ENCODE measurements at places on chromosomes 3 and 15.

DNA sequence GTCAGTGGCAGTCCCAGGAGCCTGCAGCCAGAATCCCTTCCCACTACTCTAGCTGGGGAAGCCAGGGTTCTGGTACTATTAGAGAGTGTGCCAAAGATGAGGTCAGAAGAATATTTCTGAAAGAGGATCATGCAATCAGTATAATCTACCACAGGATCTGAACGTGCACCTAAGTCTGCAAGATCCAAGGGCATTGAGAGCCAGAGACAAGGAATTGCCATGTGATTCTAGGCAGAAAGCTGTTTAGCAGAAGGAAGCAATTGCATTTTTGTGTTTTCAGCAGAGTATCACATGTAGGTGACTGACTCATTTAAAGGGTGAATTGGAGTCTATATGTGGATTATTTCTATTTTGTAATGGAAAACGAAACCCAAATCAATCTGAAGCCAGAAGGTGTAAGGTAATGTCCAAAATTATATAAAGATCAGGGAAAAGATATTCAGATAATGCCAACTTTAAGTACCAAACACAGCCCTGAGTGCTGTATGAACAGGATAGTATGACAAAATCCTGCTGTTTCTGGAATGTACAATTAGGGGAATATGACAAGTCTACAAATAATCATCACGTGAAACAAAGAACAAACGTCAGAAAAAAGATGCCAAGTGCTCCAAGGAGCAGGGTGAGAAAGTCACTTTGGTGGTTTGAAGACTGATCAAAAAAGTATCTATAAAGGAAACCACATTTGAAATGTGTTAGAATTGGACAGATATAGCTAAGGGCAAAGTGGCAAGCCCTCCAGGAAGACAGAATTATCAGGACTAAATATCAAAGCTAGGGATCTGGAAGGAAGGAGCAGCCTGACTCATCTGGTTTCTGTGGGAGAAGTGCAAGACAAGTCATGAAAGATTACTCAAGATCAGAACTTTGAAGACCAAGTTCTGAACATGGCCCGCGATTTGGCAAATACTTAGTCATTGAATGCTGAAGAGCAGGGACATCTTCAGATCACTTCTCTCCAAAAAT is 1036.6 kb downstream of the NTRK3 start:
- no peak for DNase-seq

GRCh38 chr15:33126559-33127290 is 67.8 kb downstream of the FMN1 start:
- DNase-seq = peak; percentile 65

GRCh38 chr3:100782906-100783305 is 73.6 kb downstream of the TFG start:
- DNase-seq = no peak

DNA sequence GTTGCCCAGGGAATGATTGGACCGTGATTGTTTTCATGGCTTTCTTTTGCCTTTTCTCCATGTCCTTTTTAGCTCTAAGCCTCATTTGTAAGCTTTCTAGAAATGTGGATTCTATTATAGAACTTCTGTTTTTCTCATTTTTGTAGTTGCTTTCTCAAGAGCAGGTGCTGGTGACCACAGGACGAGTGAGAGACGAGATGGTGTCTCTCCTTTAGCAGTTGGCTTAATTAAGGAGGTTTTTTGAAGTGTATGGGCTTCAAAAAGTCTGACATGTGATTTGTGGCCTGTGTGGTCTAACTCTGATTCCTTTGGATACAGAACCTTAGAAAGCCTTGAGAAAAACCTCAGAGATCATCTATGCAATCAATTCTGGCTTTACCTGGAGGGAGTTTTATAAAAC is 292.8 kb downstream of the LPP start:
- DNase-seq = no peak

DNA sequence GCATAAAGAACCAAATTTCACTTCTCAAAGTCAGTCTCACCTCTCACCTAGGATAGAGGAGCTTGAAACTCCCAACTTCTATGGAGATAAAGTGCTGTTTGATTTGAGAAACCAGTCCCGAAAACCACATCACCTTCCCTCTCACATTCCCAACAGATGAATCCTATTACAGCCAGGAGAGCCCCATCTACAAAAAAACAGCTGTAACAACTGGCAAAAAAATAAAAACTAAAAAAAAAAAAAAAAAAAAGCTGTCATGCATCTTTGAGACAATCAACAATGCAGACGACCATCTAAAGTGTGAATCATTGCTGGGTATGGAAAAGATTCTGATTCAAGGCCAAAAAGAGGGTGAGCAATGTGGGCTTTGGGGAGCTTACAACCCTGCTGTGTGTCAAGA is 23.8 kb downstream of the HOMER2 start:
- DNase-seq = no peak

DNA sequence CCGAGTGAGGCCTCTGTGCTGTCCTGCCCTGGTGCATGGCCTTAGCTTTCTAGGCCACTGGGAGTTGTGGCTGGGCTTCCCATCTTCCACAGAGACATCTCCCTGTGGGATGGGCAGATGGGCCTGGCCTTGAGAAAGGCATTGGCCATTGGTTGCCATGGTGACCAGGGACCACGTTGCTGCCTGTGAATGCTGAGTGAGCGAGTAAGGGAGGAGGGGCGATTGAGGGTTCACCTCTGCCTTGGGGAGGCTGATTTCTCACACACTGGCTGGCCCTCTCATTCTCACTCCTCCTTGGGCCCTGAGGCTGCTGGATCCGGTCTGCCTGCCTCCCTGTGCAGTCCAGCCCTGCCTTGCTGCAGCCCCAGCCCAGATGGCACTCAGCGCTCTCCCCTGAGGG is 26.4 kb upstream of the DOCK3 start:
- no peak for DNase-seq

- no peak for DNase-seq
Observed at GRCh38 chr3:25156626-25157025, 271.4 kb upstream of the RARB start.
